Stimulated activated CD8-positive, alpha-beta memory T cell treated with anti-CD3 and anti-CD28 coated beads, Interleukin-7, amount 100 ng/mL, for 48 hours (primary cell): ENCODE measurements at places on chromosomes 6 and 20.

DNA sequence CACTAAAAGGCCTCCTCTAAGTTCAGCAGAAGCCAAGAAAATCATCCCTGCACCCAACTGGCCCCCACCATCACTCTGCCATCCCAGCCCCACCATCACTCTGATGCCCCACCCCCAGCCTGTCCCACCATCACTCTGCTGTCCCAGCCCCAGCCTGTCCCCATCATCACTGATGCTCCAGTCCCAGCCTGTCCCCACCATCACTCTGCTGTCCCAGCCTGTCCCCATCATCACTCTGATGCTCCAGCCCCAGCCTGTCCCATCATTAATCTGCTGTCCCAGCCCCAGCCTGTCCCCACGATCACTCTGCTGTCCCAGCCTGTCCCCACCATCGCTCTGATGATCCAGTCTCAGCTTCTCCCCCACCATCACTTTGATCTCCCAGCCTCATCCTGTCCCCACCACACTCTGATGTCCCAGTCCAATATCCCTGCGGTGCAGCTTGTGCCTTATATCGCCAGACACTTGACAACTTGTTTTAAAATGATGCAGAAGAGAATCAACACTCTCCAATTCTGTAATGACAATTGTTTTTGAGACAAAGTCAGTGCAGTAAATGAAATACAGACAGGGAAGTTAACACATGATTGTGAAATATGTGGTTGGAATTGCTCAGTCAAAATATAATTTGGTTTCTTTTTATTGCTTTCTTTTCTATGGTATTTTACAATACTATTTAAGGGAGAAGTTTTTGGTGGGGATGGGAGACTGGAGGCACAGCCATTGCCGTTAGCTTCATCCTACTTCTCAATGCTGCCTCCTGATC lies 100.8 kb downstream of the TNFAIP3 start:
- DNase-seq: no peak

- DNase-seq: no peak
These were observed 27.6 kb downstream of the PREX1 start for GRCh38 chr20:48800177-48800576.

DNA sequence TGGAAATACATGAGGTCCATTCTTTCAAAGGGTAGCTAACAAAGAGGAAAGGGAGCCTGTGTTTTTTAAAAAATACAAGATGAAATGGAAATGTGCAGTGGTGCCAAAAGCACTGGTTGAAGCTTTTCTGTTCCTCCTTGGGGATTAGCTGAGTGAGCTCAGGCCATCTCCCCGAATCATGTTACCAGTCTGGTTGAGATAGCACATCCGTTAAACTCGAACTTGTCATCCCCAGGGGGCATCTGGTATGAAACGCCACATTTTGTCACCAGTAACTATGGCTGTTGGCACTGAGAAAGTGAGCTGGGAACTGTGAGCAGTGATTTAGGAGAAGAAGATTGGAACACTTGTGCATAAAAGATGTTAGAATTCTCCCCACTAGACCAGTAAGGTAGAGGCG lies 196.2 kb downstream of the SAMD5 start:
- no peak for DNase-seq

- DNase-seq: no peak
These were observed 10.5 kb upstream of the SRXN1 start for GRCh38 chr20:663315-664090.
